ENCODE measurements at places on chromosomes 6 and 20.

- peak; percentile 42 for DNase-seq
These were observed 700 bp downstream of the GFOD1 start for GRCh38 chr6:13486679-13487121.

DNA sequence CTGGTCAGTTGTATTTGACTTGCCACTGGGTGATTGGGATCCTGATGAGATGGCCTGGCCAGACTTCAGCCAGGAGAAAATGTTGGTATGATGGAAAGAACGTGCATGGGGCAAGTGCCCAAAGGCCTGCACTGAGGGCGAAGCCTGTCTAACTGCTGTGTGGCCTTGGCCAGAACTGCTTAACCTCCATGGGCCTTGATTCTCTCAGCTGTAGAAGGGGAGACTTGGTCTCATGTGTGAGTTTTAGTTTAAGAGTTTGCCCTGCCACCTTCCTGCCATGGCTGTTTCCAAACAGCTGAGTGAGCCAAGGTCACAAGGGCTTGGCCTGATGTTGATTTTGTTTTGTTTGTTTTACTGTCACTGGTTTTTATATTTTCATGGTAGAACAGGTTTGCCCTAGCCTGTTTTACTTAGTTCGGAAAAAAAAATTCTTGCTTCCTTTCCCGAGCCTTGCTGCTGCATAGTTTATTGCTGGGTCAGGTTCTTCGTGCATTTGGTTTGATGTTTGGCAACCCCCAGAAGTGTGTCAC lies 35.3 kb downstream of the DSTN start:
- no peak for DNase-seq

DNA sequence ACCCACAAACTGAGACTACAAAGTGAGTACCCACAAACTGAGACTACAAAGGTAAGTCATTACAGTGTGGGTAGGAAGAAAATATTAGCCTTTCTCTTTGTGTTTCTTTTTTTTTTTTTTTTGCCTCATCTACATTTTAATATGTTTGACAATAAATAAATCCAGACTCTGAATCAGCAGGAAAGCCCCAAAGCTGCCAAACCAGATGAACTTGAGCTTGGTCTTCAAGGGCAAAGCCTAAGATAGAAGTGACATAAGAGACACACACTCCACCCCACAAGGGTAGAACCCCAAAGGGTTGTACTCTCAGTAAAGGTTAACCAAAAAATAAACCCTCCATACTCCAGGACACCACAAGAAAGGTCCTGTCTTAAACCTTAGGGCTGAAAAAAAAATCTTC lies 326.8 kb upstream of the ARID1B start:
- DNase-seq: no peak

- no peak for DNase-seq
These were observed 81.4 kb downstream of the SERAC1 start for GRCh38 chr6:158086504-158087223.

- DNase-seq: peak; percentile 57
These were observed 50.0 kb upstream of the ESR1 start for GRCh38 chr6:151757506-151757955.

DNA sequence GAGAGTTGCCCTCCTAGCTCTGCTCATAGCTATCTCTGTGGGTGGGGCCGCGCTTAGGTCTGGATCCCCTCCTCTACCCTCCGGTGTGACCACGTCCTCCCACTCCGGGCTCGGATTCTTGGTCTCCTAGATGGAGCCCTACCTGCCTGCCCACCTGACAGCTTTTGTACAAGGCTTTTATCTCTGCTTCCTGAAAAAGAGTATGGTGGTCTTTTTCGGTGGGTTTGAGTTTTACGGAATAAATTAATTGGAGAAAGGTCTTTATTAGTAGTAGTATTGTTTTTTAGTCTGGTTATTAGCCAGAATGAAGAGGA lies 773 bp downstream of the SMAP1 start:
- peak; percentile 33 for DNase-seq

DNA sequence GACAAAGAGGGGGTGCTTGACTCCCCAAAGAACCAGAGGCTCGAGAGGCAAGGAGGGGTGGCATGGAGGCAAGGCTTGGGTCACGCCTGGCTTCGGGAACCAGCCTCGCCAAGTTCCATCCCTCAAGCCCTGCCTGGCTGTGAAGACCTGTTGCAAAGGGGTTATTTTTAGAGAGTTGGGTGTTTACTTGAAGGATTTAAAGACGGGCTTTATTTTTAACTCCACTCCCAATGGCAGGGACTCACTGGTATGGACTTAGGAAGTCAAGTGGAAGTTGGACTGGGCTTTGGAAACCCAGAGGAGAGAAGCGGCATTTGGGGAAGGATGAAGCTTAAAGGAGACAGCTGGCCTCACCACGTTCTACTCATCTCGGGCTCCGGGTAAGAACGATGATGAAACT lies 43.1 kb downstream of the JPH2 start:
- no peak for DNase-seq

- peak; percentile 49 for DNase-seq
These were observed 79.1 kb downstream of the ELOVL4 start for GRCh38 chr6:79868098-79868722.

DNA sequence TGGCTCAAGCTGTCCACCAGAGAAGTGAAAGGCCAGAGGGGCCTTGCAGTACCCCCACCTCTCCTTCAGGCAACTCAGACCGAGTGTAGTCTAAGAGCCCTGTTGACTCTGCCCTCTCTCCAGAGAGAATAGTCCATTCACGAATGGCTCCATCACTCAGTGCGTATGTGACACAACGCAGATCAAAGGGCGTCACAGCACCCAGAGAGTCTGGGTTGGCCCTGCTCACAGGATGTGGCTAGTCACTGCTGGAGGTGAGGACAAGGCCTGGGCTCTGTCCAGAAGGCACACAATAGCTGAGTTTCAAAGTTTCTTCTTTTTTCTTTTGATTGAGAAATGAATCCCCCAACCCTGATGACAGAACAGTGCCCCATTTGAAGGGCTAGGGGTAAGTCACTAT lies 74.1 kb downstream of the TRMT11 start:
- no peak for DNase-seq

GRCh38 chr6:166245148-166245547 lies 63.0 kb downstream of the PRR18 start:
- no peak for DNase-seq

GRCh38 chr6:50706575-50706974 lies 6.8 kb upstream of the TFAP2D start:
- DNase-seq: no peak

DNA sequence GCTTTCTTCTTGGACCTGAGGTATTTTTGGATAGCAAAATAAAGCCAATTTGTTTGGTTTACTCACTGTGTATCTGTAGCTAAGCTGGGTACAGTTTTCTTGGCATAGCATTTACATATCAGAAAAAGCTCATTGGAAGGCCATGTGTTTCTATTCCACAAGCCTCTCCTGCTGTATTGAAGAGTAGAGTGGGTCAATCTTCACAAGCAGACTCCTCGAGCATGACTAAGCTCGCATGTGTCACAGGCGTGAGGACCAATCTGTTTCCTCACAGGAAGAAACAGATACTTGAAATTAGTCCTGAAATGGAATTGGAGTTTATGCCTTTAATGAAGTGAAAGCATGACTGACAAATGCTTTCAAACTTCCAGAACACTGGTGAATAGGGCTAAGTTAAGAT lies 1279.0 kb upstream of the MAP3K7 start:
- no peak for DNase-seq

GRCh38 chr6:37872373-37872745 lies 52.8 kb downstream of the ZFAND3 start:
- no peak for DNase-seq

- DNase-seq: peak; percentile 43
These were observed 62.2 kb upstream of the DDR1 start for GRCh38 chr6:30821862-30822784.

DNA sequence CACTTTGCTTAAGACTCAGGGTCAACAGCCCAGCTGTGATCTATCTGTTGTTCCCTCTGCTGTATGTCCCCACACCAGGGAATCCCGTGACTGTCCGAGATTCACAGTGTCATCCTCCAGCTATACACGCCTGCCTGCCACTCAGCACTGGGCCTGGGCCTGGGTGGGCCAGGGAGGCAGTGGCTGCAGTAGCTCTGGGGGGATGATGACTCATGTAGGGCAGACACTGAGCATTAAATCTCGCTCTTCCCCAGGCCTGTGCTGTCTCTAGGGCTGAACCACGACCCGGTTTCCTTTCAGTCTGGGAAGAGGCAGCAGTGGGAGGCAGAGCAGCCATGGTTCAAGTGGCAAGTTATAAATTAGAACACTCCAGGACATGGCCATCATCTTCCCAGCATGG lies 173.9 kb downstream of the LRFN2 start:
- no peak for DNase-seq

GRCh38 chr6:157879034-157879872 lies 56.2 kb downstream of the SNX9 start:
- no peak for DNase-seq

- no peak for DNase-seq
These were observed 77.2 kb downstream of the UTRN start for GRCh38 chr6:144362042-144363018.

GRCh38 chr20:63736893-63737694 lies 630 bp downstream of the LIME1 start:
- DNase-seq: peak; percentile 60

DNA sequence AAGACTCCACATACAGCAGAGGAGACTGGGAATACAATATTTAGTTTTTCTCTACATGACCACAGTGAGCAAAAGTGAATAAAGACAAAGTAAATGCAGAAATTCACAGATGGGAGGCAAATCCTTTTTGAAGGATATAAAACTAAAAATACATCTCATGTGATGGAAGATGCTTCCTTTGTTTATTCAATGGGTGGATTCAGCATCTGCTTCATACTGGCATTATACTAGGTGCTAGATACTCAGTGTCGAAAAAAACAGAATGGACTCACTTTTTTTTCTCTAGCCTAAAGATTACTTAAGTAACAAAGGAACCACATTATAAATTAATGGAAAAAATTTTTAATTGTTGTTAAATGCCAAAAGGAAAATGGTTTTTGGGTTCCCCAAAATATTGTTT lies 216.2 kb downstream of the TRDN start:
- DNase-seq: no peak

DNA sequence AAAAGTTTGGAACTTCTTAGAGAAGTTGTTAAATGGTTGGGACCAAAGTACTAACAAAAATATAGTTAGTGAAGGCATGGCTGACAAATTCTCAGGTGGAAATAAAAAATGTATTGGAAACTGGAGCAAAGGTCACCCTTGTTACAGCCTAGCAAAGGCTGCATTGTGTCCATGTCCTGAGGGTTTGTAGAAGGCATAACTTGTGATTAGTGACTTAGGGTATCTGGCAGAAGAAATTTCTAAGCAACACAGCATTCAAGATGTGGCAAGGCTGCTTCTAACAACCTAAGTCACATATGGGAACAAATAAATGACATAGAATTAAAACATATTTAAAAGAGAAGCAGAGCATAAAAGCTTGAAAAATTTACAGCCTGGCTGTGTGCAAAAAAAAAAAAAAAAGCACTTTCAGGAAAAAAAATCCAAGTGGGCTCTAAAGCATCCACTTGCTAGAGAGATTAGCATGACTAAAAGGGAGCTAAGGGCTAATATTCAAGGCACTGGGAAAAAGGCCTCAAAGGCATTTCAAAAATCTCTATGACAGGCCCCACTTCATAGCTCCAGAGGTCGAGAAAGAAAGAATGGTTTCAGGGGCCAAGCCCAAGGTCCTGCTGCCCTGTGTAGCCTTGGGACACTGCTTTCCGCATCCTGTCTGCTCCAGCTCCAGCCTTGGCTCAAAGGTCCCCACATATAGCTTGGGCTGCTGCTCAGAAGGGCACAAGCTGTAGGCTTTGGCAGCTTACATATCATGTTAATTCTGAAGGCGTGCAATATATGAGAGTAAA lies 453.2 kb upstream of the PTCHD4 start:
- no peak for DNase-seq

- DNase-seq: no peak
These were observed 37.3 kb downstream of the EZR start for GRCh38 chr6:158781692-158782373.

- DNase-seq: no peak
These were observed 3.0 kb upstream of the RAB44 start for GRCh38 chr6:36694616-36695015.

- no peak for DNase-seq
These were observed 52.4 kb downstream of the TPD52L1 start for GRCh38 chr6:125205931-125206330.

DNA sequence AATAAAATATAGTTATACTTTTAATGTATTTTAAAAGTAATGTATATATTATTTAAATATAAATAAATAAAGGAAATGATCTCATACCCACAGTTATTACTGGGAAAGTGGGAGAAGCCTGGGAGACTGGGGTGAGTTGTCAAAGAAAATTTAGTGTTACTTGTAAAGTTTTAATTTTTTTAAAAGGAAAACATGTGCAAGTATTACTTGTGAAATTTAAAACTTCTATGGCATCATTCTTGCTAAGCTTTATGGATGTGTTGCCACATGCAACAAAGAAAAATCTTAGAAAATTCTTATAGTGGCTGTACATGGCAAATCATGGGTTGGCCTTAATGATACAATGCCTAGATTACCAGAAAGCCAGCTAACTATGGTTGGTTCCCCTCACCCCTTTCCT lies 194.0 kb upstream of the KCNK16 start:
- no peak for DNase-seq

GRCh38 chr6:101722991-101723579 lies 329.6 kb downstream of the GRIK2 start:
- no peak for DNase-seq

- DNase-seq: no peak
These were observed 182.8 kb downstream of the PTPRK start for GRCh38 chr6:128337619-128338018.

DNA sequence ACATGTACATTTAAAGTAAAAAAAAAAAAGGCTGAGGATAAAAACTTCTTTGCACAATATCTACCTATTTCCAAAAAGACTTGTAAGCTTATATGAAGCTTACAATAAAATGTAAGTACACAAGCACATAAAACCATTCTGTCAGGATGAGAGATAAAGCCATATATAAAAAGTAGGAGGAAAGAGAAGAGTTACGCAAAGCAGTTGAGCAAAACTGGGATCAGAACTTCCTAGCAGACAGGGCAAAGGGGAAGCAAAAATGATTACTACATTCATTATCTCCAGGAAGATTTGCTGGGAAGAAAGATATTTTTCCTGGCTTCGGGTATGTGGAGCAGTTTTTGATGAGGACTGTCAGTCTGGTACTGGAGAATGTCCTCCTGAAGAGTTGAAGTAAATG lies 198.1 kb downstream of the MTFR2 start:
- no peak for DNase-seq

- no peak for DNase-seq
These were observed 50.5 kb downstream of the BMP7 start for GRCh38 chr20:57215826-57216471.

Data from CD4-positive, alpha-beta T cell treated with Interleukin-4 for 4 hours (primary cell).